ENCODE measurements at places on chromosomes 5 and 9.

DNA sequence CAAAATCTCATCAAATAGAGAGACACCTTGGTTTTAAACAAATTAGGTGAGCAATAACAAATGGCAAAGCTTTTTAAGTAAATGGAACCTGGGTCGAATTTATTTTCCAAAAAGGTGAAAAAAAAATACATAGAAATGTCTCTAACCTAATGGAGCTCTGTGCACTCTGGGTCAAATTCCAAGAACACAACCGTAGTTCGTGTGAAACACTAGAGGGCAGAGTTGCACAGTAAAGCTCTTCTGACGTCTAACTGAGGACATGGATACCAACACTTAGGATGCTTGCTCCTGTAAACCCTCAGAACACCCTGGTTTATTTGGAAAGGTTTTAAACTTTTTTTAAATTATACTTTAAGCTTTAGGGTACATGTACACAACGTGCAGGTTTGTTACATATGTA, 18.9 kb downstream of the MARCHF11 start:
- no peak overlapping the region for H3K4me3 ChIP-seq
- no peaks in the 10 kb centered on the region for H3K36me3 ChIP-seq
- H3K4me1 ChIP-seq = no peaks in the 10 kb centered on the region
- DNase-seq = no peak
- no peaks in the 10 kb centered on the region for H3K27me3 ChIP-seq
- no peak overlapping the region for H3K27ac ChIP-seq

- H3K27ac ChIP-seq = no peak overlapping the region
- H3K4me1 ChIP-seq = no peaks in the 10 kb centered on the region
- no peak overlapping the region for H3K4me3 ChIP-seq
- DNase-seq = no peak
- no peaks in the 10 kb centered on the region for H3K27me3 ChIP-seq
These were observed 39.1 kb downstream of the SYK start for GRCh38 chr9:90840696-90841095.

GRCh38 chr9:121822093-121823085, 171.0 kb downstream of the DAB2IP start:
- H3K4me3 ChIP-seq = no peak overlapping the region
- DNase-seq = no peak
- H3K27me3 ChIP-seq = no peaks in the 10 kb centered on the region
- no peak overlapping the region for H3K27ac ChIP-seq
- H3K36me3 ChIP-seq = no peaks in the 10 kb centered on the region

GRCh38 chr5:132445640-132445923, 45.0 kb downstream of the IRF1 start:
- H3K36me3 ChIP-seq = peaks cover 27% of the 10 kb centered on the region
- peaks cover 38% of the 10 kb centered on the region for H3K4me1 ChIP-seq
- H3K4me3 ChIP-seq = no peak overlapping the region
- no peaks in the 10 kb centered on the region for H3K27me3 ChIP-seq

GRCh38 chr9:78397454-78397853, 100.5 kb downstream of the PSAT1 start:
- H3K27ac ChIP-seq = no peak overlapping the region
- H3K4me1 ChIP-seq = no peaks in the 10 kb centered on the region
- peaks cover 5% of the 10 kb centered on the region for H3K27me3 ChIP-seq
- H3K4me3 ChIP-seq = no peak overlapping the region
- H3K36me3 ChIP-seq = no peaks in the 10 kb centered on the region

GRCh38 chr9:129069862-129070641, 10.9 kb upstream of the DOLPP1 start:
- no peak for DNase-seq
- no peak overlapping the region for H3K27ac ChIP-seq

DNA sequence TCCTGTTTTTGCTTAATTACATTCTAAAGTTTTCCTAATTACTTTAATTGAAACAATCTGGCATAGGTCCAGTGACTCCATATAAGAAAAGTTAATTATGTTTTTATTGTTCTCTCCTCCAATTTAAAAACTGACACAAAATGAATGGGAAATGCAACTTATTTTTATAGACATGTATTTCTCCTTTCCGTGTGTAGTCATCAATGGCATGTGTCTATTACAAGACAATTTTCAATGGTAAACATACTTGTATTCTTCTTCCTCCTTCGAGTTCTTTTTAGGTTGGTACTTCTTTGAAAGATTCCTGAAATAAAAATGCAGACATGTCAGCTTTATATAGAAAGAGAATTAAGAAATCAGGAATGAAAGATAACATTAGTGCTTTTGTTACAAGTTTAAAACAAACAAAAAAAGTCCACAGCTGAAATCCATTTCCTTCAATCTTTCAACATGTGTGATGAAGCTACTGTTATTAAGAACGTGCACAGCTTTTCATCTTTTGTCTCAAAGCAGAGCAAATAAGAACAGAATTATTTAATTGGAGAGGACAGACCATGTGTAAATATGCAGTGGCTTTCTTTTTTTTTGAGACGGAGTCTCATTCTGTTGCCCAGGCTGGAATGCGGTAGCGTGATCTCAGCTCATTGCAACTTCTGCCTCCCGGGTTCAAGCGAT, 63.8 kb downstream of the FNBP1 start:
- DNase-seq = no peak
- peaks cover 17% of the 10 kb centered on the region for H3K4me1 ChIP-seq

DNA sequence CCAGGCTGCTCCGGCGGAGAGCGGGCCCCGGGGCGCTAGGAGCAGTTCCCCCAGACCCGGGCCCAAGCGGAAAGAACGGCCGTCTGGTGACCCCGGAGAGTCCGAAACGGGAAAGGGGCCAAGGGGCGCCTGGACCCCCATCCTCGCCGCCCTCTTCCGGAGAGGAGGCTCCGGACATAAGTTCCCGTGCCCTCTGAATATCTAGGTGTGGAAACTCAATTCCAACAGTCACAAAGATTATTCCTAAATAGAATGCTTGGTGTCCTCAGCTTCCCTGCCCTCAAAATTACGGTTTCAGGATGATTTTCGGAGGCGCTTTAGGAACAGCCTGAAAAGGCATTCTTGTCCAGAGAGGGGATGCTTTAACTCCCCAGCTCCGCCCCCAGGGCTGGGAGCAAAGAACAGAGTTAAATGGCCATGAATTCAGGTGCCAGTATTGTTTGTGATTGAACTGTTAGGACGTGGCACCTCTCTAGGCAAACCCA, 681 bp upstream of the LHFPL2 start:
- H3K4me3 ChIP-seq = no peak overlapping the region
- H3K27ac ChIP-seq = no peak overlapping the region
- no peak for DNase-seq
- H3K36me3 ChIP-seq = no peaks in the 10 kb centered on the region

DNA sequence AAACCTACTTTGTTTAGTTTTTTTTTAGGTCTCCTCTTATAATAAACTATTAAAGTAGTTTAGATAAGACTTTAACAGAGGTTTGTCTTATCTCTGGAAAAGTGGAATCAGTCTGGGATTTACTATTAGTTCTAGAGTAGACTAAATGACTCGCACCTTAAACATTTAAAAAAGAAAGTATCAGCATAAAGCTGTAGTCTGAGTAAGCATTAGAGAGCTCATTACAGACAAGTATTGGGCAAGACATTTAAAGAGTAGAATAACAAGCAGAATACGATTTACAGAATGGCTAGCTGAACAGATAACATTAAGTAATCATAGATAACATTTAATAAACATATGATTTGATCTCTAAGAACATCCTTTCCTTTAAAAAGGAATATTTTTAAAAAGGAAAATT, 226.0 kb upstream of the DMAC1 start:
- H3K36me3 ChIP-seq = no peaks in the 10 kb centered on the region
- H3K4me3 ChIP-seq = no peak overlapping the region
- DNase-seq = no peak
- H3K27me3 ChIP-seq = no peaks in the 10 kb centered on the region

- DNase-seq = no peak
- H3K36me3 ChIP-seq = no peaks in the 10 kb centered on the region
- no peak overlapping the region for H3K27ac ChIP-seq
- H3K4me3 ChIP-seq = no peak overlapping the region
These were observed 716.4 kb downstream of the SEMA5A start for GRCh38 chr5:8829323-8830029.

GRCh38 chr5:79702606-79703380, 13.2 kb downstream of the CMYA5 start:
- no peaks in the 10 kb centered on the region for H3K27me3 ChIP-seq
- no peak overlapping the region for H3K4me3 ChIP-seq
- DNase-seq = no peak
- H3K27ac ChIP-seq = no peak overlapping the region
- no peaks in the 10 kb centered on the region for H3K4me1 ChIP-seq

DNA sequence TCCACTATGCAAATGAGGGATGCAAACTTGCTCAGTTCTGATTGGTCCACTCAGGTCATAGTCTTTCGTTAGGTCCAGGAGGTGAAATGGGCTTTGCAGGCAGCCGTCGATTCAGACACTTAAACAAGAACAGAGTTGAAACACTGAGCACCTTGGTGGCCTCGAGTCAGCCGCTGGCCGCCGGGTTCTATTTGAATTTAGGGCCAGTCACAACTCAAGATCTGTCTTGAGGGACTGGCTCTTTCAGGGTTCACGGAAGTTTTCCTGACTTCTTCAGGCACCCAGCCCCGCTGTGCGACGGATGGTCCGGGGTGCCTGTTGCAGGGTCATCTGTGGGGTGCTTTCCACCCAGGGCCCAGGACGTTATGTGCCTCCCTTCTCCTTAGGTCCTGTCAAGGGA, 412.8 kb upstream of the IRX4 start:
- H3K4me1 ChIP-seq = no peaks in the 10 kb centered on the region
- no peaks in the 10 kb centered on the region for H3K27me3 ChIP-seq
- no peak overlapping the region for H3K4me3 ChIP-seq
- no peak for DNase-seq

GRCh38 chr9:22244139-22245011, 202.2 kb upstream of the DMRTA1 start:
- H3K4me3 ChIP-seq = peak overlapping the region; percentile 42
- DNase-seq = no peak
- peaks cover 5% of the 10 kb centered on the region for H3K27me3 ChIP-seq

DNA sequence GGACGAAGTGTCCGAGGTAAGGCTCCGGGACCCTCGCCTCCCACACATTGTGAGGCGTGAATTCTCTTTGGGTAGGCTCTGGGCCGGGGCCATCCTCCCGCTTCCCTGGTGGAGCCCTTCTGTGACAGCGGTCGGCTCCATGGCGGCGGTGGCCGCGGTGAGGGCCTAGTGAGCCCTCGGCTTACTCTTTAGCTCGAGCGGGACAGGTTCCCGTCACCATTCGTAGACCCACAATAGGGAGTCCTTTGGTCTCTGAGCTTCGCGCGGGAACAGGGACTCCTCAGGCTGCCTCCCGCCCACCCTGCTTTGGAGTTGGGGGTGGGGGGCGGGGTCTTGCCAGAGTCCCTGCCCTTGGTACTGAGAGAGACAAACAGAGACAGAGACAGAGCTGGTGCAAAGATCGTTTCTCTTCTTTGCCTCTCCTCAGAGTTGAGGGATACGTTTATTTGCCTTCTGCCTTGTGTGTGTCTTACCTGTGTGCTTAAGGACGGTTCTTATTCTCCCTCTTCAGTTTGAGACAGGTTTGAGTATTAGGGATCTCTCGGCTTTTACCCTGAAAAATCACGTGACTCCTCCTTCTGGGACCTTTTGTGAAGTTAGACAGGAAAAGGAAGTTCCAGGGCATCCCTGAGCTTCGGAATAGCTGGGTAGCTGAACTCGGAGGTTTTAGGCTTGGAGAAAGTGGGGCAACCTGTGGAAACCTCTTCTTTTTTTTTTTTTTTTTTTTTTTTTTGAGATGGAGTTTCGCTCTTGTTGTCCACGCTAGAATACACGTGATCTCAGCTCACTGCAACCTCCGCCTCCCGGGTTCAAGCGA, 833 bp downstream of the ANKHD1 start:
- peaks cover 7% of the 10 kb centered on the region for H3K36me3 ChIP-seq
- H3K4me1 ChIP-seq = peaks cover 42% of the 10 kb centered on the region
- H3K27ac ChIP-seq = peak overlapping the region; percentile 96
- DNase-seq = peak; percentile 57
- H3K4me3 ChIP-seq = peak overlapping the region; percentile 99
- no peaks in the 10 kb centered on the region for H3K27me3 ChIP-seq

- no peak overlapping the region for H3K4me3 ChIP-seq
- DNase-seq = no peak
- no peaks in the 10 kb centered on the region for H3K4me1 ChIP-seq
- H3K27ac ChIP-seq = no peak overlapping the region
- no peaks in the 10 kb centered on the region for H3K27me3 ChIP-seq
- H3K36me3 ChIP-seq = no peaks in the 10 kb centered on the region
These were observed 172.7 kb downstream of the TAF11L14 start for GRCh38 chr5:17806818-17807468.

GRCh38 chr5:81417052-81417451, 23.1 kb upstream of the ACOT12 start:
- H3K4me3 ChIP-seq = no peak overlapping the region
- no peak overlapping the region for H3K27ac ChIP-seq
- H3K4me1 ChIP-seq = no peaks in the 10 kb centered on the region
- DNase-seq = no peak
- no peaks in the 10 kb centered on the region for H3K36me3 ChIP-seq

DNA sequence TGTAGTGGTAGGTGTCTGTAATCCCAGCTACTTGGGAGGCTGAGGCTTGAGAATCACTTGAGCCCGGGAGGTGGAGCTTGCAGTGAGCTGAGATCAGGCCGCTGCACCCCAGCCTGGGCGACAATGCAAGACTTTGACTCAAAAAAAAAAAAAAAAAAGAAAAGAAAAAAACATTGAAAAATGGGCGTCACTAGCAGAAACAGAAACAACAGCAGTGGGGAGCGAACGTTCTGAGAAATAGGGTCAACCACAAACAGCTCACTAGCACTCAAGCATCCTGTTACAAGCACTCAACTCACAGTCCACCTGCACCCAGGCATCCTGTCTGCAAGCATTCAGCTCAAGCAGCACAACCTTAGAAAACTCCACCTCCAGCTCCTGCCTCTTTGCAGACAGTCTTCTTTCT, 17.2 kb downstream of the TRIM14 start:
- peak overlapping the region; percentile 86 for H3K4me3 ChIP-seq
- peak overlapping the region; percentile 87 for H3K27ac ChIP-seq
- H3K27me3 ChIP-seq = no peaks in the 10 kb centered on the region
- peak; percentile 79 for DNase-seq
- peaks cover 23% of the 10 kb centered on the region for H3K36me3 ChIP-seq

DNA sequence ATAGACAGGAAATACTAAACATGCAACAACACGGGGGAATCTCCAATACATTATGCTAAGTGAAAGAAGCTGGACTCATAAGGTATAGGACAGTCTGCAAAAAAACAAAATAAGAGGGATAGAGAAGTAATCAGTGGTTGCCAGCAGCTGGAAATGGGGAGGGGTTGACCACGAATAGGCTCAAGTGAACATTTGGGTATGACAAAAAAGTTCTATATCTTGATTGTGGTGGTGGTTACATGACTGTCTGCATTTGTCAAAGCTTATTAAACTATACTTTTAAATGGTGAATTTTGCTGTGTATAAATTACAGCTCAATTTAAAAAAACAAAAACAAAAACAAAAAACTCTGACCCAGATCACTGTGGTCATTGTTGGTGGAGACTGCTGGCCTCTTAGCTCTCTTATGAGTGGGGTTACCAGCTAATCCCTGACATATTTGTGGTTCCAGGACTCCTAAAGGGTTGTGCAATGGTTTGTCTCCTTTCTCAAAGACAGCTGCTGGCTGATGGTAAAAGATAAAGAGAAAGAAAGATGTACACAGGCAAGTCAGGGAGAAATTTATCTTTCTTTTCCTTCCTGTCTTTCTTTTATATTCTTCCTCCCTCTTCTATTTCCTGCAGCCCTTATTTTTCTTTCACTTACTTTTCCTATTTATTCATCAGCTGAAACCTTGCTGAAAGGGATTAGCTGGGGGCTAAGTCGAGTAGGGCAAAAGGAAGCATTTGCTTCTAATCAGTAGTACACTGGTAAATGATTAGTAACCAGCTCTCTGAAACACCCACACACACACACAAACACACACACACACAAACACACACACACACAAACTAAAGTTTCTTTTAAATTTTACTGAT, 42.6 kb upstream of the APC start:
- no peak for DNase-seq
- no peak overlapping the region for H3K27ac ChIP-seq
- H3K4me3 ChIP-seq = no peak overlapping the region
- no peaks in the 10 kb centered on the region for H3K4me1 ChIP-seq
